MG63 (cell line): ENCODE measurements at places on chromosomes 4 and X. TPM values are rescaled to one million over a fixed set of nuclear protein-coding genes. Genes with fewer than 3 reads are reported as not detected.

- DNase-seq, result no peak
These were observed 29.8 kb downstream of the HEPH start for GRCh38 chrX:66193821-66194220.

DNA sequence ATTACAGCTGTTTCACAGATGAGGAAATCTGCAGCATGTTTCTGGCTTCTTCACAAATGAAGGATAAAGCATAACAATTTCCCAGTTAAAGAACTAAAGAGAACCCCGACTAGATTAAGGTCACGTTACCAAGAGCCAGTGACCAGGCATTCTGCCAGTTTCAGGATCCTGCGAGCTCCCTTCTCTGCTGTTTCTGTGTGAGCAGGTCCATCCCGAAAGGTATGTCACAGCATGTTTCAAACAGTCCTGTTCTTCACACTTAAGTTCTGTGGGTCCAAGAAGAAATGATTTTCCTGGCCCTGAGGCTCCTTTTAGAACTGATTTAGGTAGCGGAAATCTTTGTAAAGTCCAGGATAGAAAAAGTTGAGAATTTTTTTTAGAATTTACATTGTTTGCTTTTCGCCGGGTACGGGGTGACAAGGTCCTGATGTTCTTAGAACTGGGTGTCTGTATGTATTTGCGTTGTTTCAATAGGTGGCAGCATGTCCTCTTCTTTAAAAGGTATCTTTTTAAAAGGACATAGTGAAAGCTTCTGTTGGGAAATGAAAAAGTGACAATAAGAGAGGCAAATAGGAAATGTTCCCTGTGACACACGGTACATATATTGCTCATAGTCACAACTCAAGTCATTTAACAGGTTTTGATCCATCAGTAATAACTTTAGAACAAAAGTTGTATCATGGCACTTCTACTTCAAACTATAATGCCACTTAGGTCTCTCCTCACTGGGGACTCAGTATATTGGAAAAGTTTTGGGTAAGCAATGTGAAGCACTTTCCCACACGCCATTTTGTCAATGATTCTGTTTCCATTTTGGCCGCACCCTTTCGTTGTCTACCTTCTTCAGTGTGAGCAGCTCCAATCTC lies 18.4 kb downstream of the IL21 start:
- DNase-seq, result no peak

DNA sequence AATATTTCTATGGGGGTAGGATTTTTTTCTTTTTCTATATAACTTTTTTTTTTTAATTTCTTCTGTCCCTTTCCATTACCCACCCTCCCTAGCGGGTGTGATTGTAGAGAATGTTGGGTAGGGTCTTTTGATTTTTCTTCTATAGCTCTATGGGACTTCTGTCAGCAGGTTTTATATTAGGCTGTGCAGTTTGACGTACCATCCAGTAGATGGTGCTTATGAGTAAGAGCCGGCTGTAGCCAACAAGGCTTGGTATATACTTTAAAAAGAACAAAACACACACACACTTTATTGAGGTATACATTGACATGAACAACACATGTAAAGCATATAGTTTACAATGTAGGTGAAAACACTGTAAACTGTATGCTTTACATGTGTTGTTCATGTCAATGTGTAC lies 247.9 kb upstream of the POF1B start:
- DNase-seq, result no peak

OPHN1 gene
- 0.37 and 2.4 TPM in 2 replicates for total RNA-seq

TMEM185A gene
- total RNA-seq, result 11.0 and 18.8 TPM in 2 replicates

GRCh38 chrX:155031657-155032056 lies 5.0 kb downstream of the FUNDC2 start:
- DNase-seq, result no peak

HERC3 gene
- 3.3 and 26.0 TPM in 2 replicates for total RNA-seq

- DNase-seq, result no peak
These were observed 2.9 kb downstream of the GPR78 start for GRCh38 chr4:8582941-8583654.

HPF1 gene
- 23.9 and 81.4 TPM in 2 replicates for total RNA-seq

MGAT4D gene
- not detected in 2 replicates for total RNA-seq

GRCh38 chrX:65576160-65576559 lies 41.6 kb upstream of the LAS1L start:
- no peak for DNase-seq

PCDH7 gene
- not detected in 2 replicates for total RNA-seq

DNA sequence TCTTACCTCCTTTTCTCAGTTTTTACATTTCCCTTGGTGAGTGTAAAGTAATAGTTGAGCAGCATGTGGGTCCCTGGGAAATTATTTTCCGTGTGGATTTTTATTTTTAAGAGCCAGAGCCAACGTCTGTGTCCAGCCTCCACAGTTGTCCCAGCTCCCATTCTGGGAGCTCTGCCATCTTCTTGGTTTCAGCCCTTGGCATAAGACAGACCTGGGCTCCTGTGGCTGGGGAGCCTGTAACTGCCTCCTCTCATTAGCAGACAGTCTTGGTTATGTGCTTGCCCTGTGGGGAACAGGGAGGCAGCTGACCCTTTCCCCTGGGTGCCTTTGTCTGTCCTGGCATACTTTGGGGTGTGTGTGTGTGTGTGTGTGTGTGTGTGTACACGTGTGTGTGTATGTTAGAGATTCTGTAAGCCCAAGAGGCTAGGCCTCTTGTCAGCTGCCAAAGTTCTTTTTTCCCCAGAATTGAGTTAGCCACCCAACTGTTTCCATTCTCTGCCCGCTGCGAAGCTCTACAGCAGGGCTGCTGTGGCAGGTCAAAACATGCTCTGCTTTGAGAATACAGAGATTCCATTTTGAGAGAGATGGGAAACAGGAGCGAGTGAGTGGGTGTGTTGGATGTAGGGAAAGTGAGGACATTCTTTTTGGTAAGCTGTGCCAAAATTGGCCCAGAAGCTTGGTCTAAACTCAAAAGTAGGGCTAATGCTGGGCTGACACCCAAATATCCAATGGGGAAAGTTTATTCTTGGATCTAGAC lies 140.7 kb downstream of the TMEM164 start:
- DNase-seq, result peak; percentile 13

DNA sequence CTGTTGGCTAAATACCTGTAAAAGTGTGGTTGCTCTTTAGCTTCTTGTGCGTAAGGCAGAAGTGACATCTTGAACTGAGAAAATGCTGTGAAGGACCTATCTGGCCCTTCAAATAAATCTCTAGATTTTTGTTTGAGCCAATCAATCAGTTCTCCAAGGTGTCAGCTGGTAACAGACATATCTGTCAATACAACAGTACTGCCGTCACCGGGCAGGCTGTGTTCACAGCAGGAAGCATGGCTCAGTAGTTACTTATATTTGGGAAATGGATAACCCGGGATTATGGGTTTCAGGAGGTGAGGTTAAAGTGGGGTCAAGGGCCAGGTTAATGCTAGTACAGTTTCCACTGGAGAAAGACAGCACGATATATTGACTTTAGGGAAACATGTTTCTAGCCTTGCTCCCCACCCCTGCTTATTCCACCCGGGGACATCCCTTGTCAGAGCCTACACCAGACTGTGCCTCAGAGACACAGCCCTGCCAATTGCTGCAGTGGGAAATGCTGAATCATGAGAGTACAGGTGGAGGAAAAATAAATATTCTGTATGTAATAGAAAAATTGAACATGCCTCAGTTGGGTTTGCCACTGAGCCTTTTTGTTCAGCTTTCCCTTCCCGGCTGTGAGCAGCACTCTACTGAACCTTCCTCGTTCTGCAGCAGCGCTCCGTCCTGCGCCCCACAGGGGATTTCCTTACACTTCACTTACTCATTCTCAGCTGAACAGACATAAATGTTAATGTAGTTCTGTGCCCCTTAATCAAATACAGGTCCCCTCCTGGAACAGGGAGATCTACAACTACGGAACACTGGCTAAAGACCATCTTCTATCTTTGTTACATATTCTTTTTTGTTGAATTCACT lies 121.1 kb downstream of the MGST2 start:
- DNase-seq, result no peak

DNA sequence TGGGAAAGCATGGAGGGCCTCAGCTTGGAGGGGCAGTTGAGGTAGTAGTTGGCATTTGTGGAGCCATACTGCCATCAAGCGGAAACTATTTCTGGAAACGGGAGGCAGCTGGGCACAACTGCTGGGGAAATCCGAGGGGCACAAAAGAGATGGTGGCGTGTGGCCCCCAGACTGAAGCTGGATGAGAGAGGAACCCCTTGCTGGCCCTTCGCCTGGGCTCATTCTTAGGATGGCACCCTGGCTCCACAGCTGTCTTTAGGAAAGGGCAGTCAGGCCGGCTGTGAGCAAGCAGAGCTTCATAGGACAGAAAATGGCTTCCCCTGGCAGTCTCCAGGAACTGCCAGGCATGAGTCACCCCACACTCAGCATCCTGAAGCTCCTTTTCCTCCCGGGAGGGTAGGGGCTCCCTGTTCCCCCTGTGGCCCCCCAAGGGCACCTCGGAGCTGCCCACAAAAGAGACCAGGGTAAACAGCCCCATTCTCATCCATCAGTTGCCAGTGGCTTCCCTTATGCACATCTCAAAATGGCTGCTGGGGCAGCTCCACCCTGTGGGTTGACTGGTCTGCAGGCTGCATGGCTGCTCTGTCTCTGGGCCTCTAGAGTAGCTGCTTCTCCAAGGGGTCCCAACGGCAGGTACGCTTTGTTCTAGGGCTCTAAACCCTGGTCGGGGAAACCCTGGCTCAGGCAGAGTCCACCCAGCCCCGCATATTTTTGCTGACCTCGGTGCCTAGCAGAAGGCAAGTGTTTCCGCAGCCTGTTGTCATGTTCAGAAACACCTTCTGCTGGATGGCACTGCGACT lies 64.7 kb downstream of the NBDY start:
- DNase-seq, result no peak

DNA sequence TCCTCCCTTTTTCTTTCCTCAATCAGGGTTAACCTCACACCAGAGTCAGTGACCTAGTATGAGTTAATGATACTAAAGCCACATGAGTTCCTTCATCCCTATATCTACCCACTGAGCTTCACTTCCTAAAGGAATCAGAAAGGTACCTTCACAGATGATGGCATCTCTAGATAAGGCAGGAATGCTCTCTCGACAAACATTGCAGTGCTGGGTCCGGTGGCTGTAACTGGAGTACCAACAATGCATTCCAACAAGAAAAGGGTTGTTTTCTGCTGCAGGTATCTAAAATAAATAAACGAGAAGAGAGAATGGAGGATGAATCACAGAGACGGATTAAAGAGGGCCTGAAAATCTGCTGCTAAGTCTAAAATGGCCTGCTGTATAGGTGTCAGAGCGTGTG lies 66.7 kb downstream of the DGKK start:
- DNase-seq, result no peak

DNA sequence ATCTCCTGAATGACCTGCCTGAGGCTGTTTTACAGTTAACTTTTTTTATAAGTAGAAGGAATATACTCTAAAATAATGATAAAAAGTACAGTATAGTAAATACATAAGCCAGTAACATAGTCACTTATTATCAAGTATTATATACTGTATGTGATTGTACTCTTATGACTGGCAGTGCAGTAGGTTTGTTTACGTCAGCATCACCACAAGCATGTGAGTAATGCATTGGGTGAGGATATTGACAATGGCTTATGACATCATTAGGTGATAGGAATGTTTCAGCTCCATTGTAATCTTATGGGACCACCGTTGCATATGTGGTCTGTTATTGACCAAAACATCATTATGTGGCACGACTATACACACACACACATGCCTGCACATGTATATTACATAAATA lies 20.5 kb downstream of the NUDT9 start:
- DNase-seq, result no peak

GRCh38 chr4:179001918-179002317 lies 1559.7 kb upstream of the AGA start:
- DNase-seq, result no peak

- DNase-seq, result no peak
These were observed at the start of gene STAP1 for GRCh38 chr4:67558493-67558892. Gene STAP1 (plus strand): TSS chr4:67558727. CDS start chr4:67558810, 83 bp downstream.

MAOB gene
- 0.30 TPM in 1 of 2 replicates, not detected in the other for total RNA-seq

- DNase-seq, result peak; percentile 79
These were observed 509.6 kb upstream of the DIPK2B start for GRCh38 chrX:45710081-45710801.

DNA sequence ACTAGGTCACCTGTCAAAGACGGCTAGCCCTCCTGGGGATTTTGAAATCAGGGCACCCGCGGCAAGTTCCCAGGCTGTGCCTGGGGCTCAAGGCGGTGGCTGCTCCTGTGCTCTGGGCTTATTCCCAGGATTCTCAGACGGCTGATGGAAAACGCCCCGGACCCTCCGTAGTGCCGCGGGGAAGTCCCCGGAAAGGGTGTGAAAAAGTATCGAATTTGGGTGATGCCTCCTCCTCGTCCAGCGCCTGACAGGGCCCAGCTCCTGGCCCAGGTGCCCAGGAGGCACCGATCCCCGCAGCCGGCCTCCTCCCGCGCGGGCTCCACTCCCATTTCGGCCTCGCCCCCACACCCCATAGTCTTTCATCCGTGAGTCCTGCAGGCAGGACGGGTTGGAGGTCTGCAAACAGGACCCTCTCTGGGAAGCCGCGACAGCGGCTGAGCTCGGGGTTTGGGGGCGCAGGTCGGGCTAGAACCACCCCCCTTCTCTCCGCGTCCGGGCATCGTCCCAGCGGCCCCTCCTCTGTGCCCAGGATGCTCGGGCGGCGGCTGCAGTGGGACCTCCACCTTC lies 1.1 kb upstream of the NSG1 start:
- no peak for DNase-seq

CCDC110 gene
- total RNA-seq, result not detected in 2 replicates

DNA sequence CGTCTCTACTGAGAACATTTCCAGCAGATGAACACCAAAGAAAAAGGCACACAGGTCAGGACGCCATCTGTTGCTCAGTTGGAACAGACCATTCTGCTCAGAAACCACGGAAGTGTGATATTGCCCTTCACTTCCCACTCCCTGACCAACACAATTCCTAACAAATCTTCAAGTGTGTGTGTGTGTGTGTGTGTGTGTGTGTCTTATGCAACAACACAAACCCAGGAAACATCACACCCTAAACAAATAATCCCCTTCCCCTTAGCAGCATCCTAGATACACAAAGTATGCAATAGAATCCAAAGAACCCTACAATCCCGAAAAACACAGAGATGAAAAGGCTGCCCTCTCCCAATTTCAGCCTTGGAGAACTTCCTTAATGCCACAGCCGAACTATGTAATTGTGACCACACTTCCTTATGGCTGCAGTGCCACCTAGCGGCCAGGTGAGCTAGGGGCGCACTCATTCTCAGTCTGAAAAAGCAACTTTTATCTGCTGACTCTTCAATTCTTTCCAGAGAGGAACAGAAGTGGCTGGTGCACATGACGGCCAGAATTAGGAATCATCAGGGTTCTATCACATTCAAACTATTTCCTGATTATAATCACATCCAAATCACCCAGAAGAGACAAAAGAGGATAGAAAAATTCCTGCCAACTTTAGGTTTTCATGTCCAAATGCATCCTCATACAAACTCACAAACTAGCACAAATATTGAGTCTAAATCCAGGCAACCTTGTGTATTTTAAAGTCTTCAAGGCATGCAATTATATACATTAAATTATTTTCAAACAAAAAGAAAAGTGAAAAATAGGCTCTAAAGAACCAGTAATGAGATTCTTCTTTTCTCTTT lies 164.9 kb downstream of the DHX15 start:
- DNase-seq, result peak; percentile 48

- DNase-seq, result no peak
These were observed 123.2 kb downstream of the RBM47 start for GRCh38 chr4:40506492-40506891.

GRCh38 chrX:119237562-119237942 lies 1.5 kb downstream of the PGRMC1 start:
- DNase-seq, result no peak
